ENCODE measurements at places on chromosomes 2 and 18.
A peak's percentile ranks its signal among the peaks of the same experiment; 100 is the strongest.

- no peak for DNase-seq
Observed at GRCh38 chr2:219415580-219416234, 2.5 kb upstream of the DES start.

- no peak for DNase-seq
Observed at GRCh38 chr2:130850788-130851623, 14.3 kb downstream of the ARHGEF4 start.

DNA sequence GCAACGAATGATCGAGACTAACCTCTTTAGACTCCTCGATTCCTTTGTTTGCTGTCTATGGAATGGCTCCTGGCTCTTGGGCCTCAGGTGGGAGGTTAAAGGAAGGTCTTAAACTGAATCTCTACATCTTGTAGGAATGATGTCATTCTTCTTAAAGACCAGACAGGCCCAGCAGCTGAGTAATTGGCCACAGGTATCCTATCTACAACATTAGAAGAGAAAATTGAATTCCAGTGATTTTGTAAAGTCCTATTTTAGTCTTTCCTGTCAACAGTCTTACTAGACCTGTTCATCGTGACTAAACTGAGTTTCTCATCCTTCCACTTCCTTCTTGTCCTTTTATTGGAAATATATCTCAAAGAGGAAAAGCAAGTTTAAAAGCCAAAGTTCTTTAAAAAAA, 274.8 kb downstream of the ALPK2 start:
- no peak for DNase-seq

DNA sequence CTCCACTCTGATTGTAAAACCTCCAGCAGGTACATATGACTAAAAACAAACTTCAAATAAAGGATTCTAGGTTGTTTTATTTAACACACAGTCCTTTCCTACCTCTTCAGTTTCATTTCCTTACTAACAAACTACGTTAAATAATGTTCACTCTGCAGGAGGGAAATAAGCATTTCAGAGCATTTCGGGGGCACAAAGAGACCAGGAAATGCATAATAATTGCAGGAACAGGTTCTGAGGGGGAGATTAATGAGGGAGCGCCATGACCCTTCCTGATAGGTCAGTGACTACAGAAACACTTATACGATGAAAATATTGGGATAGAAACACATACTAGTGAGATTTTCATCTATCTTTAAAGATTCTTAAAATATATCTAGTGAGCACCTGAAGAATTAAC, 416.6 kb downstream of the NRXN1 start:
- DNase-seq, result no peak

DNA sequence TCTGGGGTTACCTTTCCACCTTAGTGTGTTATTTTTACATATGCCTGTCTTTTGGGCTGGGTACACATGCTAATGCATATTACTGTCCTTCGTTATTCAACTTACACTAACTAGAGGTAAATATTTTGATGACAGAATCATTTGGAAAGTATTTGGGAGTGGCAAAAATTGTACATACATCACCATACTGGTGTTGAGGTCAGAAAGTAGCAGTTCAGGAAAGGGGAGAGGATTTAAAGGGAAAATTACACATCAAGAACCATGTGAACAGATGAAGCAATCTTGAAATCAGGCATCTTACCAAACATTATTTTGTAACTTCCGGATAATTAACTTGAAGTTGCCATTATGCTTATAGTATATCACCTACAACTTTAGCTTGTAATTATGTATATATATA, 379.7 kb downstream of the RND3 start:
- DNase-seq, result no peak

DNA sequence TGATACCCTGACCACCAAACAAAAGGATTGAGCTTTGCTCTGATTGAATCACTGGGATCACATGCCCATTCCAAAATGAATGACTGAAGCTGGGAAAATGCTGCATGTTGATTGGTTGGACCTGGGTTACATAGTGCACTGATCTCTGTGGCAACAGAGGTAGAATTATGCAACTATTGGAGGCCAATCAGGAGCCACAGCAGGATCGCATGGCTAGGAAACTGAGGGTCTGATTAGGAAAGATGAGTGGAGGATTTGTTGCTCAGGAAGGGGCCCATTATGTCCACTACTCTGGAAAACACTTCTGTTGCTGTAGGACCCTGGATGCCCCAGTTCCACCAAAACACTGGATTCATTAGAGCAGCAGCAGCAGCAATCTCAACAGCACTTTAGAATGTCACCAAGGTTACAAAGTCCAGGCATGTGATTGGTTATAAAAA, 25.9 kb upstream of the SGPP2 start:
- DNase-seq, result no peak

DNA sequence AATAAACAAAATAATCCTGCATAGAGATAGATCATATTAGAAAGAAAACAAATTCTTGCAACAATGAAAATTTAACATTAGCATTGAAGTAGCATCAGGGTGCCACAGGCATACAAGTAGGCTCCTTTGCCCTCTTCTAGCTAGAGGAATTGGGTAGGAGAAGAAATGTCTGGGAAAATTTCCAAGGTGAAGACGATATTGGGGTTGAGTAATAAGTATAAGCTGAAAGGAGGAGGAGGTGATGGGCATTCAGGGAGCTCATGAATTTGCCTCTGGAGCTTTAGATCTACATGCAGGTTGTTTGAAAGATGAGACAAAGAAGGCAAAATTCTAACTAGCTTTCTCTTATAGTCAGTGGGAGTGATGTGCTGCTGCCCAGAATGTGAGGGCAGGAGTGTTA, 504.9 kb downstream of the CCDC85A start:
- DNase-seq, result no peak

DNA sequence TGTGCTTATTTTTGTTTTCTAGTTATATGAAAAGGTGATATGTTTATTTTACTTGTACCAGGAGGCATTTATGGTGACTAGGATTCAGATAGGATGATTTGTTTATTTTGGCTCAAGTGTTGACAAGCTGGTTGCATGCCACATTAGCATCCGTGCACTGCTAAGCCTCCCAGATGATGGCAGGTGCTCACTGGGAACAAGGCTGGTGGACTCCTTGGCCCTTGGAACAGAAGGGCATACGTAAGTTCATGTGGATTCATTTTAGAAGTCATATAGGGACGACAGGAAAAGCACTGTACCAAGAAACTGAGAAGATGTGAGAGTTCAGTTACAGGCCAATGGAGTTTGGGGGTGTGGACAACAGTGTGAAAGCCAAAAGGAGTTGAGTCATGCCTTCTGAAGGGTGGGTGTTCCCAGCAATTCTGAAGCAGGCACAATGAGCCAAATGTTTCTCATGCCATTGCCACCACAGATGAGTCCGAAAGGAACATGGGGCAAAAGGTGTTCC, 166.2 kb downstream of the PHLPP1 start:
- peak; percentile 83 for DNase-seq

DNA sequence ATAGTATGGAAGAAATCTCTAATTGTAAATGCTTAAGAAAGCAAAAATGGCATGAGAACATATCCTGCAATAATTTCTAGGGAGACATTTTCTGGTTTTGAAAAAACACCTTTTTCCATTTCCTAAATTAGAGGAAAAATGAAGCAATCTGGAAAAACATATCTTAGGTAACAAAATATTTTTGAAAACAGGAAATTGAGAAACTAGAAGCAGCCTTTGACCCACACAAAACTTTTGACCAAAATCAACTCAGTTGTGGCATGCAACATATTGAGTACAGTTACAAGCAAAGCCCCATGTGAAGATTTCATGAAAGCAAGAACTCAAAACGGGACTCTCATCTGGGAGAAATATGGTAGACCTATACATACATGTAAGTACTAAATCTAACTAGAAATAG, 28.6 kb upstream of the CHAC2 start:
- DNase-seq, result no peak

DNA sequence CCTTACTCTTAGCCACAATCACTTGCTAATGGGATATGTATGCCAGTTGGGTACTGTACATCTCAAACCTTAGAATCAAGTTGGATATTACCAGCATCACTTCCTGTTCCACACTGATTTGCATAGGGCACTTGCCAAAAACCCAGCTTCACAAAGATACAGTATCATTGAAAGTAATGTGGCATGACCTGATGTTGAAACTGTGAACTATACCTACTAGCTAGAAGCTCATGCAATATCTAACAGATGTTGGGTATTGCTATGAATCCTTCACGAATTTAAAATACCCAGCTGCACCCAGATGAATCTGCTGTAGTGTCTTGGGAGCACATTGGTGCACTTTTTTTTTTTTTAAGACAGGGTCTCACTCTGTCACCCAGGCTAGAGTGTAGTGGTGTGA, 6.5 kb upstream of the STAMBP start:
- DNase-seq, result no peak

DNA sequence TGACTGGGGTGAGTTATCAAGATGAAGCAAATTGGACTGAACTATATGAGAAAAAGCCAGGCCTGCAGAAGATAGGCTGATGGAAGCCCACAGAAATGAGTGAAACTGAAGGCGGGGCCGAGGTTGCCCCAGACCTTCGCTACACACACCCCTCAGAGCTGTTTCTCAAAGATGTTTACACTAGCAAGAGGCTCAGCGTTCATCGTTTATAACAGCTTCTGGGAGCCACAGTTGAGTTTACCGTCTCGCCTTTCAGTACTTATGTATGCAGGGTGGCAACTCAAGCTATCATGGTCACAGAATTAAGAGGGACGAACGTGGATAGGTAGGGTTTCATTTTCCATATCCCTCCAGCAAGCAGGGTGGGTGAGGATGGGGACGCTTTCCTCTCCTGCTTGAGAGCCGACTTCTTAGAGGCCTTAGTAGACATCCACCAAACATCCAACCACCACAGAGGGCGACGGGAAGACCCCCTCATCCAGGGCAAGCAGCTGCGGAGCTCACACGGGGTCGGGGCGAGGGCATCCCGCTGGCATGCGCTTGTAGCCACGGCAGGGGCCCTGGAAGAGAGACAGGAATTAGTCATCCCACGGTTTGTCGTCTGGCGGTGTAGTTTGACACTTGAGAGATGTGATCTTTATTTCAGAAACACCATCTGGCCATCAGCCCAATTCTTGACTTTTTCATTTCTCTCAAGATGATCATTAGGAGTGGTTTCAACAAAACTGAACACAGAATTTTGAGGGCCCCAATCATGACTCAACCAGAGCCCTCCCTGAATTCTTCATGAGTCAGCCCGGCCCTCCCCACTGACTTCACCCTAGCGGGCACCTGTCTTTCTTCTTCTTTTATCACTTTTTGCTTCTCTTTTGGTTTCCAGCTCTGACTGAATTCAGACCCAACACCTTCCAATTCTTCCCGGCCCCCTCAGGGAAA, 109.1 kb upstream of the CTDP1 start:
- DNase-seq, result no peak

DNA sequence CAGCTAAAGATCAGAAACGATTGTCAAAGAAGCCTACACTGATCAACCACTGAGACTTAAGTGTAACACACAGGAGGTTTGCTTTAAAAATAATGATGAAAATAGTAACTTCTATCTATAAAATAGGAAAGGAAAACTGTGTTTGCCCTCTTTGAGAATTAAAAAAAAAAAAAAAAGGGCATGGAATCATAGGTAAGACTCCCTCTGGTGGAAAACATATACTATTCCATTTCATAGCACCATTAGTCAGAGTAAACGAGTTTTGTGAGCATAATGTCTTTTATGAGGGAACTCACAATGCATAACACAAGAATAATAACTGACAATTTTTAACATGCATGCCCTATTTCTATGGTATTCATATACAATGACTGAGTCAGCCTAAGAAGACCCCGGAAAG, 36.3 kb downstream of the SLC35F5 start:
- no peak for DNase-seq

- no peak for DNase-seq
Observed at GRCh38 chr2:229330952-229331351, 59.9 kb upstream of the PID1 start.

- peak; percentile 36 for DNase-seq
Observed at GRCh38 chr2:164717000-164717803, 95.9 kb upstream of the GRB14 start.

GRCh38 chr18:74497324-74497676, 1.1 kb downstream of the CNDP2 start:
- DNase-seq, result no peak

- no peak for DNase-seq
Observed at GRCh38 chr2:120936476-120937334, 201.0 kb downstream of the GLI2 start.

DNA sequence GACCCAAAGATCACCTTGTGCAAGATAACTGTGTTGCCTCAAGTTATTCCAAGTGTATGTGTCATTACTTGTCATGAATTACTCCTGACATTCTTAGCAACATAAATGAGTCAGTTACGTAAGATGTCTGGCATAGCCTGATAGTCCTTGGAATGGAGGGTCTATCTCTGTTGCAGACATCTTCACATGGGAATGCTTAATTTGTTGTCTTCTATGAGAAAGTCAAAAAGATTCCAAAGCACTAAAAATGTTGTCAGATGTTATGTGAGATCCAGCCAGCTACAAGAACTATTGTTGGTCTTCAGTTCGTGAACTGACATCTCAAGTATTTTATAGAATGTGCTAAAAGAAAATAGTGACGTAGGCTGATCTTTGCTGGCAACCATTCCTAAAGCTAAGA, 178.2 kb upstream of the RASGRP3 start:
- no peak for DNase-seq

DNA sequence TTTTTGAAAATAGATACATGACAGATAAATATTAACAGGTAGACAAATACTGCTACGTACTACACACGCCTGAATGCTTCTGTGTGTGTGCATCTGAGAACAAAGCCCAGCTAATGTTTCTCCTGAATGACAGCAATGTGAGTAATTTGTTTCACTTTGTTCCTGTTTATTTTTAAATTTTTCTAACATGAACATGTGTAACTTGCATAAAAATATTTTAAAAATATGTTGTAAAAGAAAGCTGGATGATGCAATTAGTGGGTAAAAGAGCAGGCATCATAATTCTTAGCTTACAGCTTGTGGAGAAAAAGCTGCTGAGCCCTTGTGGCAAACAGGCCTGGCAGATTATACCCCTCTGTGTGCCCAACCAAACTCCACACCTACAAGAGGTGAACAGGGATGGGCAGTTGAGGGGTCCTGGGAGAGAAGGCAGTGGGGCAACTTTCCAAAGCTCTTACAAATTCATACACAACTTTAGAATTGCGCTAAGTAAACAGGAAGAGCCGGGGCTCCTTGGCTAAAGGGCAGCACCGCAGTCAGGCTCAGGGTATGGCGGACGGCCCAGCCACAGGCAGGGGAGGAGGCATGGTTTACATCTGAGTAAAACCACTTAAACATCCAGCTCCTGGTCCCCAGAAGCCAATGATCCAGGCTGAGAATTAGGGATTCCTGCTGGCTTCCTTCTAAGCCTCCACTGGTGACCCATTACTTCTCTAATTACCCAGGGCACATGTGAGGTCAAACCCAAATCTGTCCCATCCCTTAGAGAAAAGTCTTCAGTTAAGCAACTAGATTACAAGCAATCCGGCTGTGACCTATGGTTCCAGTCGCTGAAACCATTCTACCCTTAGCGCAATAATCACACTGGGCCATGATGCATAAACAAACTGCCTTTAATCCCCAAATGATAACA, 14.0 kb downstream of the PXDN start:
- peak; percentile 64 for DNase-seq

GRCh38 chr2:187545238-187545751, 8.9 kb downstream of the TFPI start:
- no peak for DNase-seq

DNA sequence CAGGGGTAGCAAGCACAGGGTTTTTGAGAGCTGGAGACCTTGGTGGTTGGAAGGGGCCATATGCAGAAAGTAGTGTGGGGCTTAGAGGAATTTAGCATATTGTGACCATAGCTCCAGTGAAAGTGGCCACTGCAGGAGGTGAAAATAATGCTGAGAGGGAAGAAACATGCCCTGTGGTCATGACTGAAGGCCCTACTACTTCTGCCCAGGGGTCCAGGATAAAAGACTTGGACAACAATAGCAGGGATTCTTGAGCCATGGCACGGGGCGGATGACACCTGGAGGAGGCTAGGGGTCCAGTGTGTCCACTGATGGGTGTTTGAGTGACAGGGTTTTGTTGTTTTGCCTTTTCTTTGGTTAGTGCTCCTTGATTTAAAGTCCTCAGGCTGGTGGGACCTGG, 694.6 kb downstream of the CPS1 start:
- DNase-seq, result no peak

Data from amniotic stem cell (primary cell).